ENCODE measurements at places on chromosomes 16 and 17.

GRCh38 chr17:31390748-31391495 is 553 bp upstream of the RAB11FIP4 start:
- no peak for DNase-seq

- DNase-seq: no peak
These were observed 116.3 kb upstream of the MAF start for GRCh38 chr16:79716645-79717332.

DNA sequence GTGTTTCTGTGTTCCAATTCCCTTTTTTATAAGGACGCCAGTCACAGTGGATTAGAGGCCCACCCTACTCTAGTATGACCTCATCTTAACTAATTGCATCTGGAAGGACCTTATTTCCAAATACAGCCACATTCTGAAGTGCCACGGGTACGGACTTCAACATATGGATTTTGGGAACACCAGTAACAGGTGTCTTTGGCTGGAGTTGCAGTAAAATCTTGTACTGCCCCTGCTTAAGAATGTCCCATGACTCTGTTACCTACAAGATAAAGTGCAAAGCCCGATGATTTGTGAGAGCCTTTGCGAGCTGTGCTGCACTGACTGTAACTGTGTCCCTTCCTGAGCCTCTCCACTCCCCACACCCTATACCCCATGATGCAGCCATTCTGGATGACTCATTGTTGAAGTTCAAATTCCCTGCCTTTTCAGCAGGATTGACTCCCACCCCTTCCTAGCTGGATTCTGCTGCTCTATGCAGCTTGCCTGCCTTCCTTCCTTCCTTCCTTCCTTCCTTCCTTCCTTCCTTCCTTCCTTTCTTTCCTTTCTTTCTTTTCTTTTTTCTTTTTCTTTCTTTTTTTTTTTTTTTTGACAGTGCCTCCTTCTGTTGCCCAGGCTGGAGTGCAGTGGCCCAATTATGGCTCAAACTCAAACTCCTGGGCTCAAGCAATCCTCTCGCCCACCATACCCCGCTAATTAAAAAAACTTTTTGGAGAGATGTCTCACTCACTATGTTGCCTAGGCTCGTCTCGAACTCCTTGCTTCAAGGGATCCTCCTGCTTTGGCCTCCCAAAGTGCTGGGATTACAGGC is 2.1 kb downstream of the HCRT start:
- DNase-seq: no peak

- no peak for DNase-seq
These were observed 8.5 kb downstream of the PRSS27 start for GRCh38 chr16:2711370-2712062.

DNA sequence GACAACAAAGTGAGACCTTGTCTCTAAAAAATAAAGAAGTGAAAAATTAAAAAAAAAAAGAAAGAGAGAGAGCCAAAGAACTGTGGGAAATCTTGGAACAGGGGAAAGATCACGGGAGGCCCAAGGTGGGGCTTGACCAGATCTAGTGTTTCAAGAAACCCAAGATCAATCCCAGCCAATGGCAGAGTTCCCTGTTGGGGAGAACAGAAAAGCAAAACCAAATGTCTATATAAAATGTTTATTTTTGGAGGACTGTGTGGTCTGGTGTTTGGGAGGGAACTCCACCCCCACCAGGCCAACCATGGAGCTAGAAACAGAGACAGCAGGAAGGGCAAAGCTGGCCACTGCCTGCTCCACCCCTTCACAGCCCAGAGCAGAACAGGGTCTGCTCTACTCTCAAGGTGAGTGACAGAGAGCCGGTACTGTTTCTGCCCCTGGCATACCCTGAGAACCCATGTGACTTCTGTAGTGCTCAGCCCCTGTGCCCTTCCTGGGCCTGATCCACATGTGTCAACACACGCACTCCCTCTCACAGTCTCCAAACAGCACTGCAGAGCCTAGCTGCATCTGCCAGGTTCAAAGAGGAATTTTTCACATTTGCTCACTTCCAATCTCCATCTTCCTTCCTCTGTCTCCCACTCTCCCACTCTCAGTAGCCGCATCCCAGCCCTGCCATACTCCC is 3.7 kb downstream of the TMEM101 start:
- no peak for DNase-seq

GRCh38 chr17:81961087-81961511 is at the start of gene NOTUM:
TSS of gene NOTUM (minus strand) at chr17:81961187. CDS start at chr17:81960909, 278 bp downstream.
- peak; percentile 64 for DNase-seq

- peak; percentile 7 for DNase-seq
These were observed 30.9 kb downstream of the PRPSAP2 start for GRCh38 chr17:18888766-18889290.

GRCh38 chr17:44610331-44610730 is 45.9 kb upstream of the MEIOC start:
- DNase-seq: peak; percentile 68

GRCh38 chr17:11559601-11560000 is 38.7 kb upstream of the DNAH9 start:
- no peak for DNase-seq

DNA sequence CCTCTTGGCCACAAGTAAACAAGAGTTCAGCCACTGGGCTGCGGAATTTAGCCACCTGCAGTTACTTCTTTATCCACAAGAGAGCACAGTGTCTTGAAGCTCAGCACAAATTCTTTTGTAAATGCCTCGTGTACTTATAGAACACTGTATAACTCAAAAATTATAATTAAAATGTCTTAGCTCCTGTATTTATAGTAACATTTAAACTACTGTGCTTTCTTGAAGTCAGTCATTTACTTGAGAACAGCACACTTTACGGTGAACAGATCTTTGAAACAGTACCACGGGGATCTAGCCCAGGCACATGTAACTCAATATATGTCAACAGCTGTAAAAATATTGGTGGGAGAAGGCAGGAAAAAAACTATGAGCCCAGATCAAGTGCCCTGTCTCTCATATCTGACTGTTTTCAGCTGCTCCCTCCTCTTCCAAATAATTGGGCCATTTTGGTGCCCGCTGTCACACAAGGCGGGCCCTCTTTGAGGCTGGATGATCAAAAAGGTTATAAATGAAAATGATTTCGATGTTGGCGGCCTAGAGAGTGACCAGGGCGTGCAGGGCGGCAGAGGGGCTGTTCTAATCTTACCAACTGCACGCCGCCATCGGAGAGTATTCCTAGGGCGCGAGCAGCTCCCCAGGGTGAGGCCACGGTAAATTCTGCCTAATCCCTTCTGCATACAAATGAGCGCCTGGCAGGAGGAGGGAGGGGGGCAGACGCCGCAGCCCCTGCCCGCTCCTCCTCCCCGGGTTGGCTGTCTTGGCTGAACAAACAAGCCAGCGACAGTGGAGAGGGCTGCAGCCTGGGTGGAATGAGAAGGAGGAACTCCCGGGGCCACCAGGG is 183.2 kb downstream of the C16orf78 start:
- peak; percentile 86 for DNase-seq

- no peak for DNase-seq
These were observed 5.6 kb downstream of the POLG2 start for GRCh38 chr17:64491034-64491860.

DNA sequence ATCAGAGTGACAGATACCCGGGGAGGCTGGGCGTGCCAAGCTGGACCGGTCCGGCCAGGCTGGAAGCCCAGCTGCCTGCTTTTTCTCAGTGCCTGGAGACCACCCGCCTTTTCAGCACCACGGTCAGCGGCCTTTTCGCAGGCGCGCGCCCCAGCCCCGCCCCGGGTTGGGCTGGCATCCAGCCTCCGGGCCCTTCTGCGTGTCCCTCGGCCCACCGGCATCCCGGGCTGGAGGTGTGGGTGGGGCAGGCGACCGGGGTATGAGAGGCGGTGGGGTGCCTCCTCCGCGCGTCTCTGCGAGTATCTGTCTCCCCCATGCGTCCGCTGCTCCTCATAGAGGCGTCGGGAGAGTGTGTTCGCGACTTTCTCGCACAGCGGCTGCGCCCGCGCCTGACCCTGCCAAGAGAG is 102.5 kb downstream of the MRM1 start:
- peak; percentile 87 for DNase-seq

DNA sequence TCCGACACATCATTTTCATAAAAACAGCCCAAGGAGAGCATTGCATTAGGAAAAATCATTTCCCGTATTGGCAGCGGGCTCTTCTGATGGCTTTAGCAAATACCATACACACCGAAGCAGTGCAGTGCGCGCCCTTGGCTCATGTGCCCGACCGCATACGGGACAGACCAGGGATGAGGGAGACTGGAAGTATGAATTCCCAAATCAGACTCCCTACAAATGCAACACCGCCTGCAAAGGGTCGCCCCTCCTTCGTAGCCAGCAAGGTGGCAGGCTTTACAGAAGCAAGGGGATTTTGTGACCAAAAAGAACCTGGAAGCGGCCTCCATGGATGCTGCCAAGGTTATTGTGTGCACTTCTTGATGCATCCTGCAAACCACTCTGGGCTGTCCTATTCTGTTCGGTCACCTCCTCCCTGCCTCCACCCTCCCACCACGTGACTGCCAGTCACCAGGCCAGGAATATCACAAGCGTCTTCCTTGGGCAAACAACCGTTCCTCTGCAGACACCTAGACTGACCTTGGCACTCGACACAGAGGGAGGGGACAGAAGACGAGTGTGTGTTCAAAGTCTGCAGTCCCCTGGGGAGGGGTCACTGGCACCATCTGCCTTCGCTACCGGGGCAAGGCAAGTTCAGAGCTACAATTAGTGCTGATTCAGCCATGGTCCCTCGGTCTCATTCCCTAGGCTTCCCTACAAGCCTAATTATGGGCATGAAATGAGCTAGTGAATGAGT is 460.4 kb downstream of the SLC39A11 start:
- DNase-seq: peak; percentile 46

DNA sequence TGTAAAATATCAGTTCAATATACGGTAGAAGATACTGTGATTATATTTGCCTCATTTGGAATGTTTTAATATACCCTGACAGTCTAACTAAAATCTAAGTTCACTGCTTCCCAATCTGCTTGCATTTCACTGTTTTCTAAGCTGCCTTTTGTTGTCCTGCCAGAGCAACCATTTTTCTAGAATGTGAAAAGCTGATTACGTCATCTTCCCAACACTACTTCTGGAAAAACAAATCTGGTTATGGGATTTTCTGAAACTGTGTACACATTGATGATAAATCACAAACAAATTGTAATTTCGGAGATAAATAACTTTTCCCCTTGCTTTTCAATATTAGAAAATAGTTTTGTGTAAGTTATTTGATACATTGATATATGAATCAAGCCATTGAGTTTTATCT is 1529.0 kb downstream of the CDH11 start:
- DNase-seq: no peak

DNA sequence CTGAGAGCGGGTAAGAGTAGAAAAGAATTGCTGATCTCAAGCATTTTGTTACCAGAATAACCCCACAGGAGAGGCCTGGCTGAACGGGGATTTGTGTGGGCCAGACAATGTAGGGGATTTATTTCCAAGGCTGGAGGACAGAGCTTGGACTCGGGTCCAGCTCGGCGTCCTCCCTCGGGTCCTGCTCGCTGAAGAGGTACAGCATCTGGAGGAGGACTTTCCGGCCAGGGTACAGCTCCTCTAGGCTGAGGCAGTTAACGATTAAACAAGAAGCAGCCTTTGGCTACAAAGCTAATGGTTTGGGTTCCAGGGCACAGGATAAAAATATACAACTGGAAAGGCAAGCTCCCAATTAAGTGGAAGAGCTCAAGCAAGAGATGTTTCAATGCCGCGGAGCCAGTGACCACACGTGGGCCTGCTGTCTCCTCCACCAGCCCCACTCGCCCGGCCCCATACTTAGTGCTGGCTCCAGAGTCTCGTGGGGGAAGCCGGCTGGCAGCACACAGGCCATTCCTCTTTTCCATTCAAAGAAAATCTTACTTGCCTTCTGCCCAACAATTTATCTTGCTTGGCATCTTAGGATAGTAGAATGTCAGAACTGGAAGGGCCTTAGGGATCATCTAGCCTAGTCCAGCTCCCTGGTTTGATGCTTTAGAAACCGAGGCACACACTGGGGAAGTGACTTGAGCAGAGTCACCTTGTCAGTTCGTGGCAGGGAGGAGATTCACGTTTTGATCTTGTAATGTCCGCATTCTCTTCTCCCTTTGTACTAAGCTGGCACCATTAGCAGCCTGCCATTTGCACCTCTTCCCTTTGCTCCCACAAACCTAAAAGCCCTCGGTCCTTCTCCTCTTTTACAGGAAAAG is 85.9 kb upstream of the TBX2 start:
- peak; percentile 67 for DNase-seq

GRCh38 chr17:78715000-78715771 is 66.9 kb downstream of the CYTH1 start:
- no peak for DNase-seq

DNA sequence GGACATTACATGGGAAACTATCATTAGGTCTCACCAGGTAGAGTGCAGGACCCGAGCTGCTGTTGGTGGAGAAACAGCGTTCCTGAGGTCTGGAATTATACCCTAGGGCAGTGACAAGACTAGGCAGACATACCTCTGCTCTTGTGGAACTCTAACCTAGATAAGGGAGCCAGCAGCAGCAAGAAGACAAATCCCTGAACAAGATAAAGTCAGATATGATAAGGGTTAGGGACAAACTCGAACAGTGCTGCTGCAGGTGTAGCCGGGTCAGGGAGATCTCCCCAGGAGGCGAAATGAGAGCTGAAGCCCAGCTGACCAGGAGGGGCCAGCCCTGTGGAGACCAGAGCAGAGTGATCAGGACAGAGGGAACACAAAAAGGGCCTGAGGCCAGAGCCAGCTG is 34.7 kb downstream of the ARSG start:
- no peak for DNase-seq

DNA sequence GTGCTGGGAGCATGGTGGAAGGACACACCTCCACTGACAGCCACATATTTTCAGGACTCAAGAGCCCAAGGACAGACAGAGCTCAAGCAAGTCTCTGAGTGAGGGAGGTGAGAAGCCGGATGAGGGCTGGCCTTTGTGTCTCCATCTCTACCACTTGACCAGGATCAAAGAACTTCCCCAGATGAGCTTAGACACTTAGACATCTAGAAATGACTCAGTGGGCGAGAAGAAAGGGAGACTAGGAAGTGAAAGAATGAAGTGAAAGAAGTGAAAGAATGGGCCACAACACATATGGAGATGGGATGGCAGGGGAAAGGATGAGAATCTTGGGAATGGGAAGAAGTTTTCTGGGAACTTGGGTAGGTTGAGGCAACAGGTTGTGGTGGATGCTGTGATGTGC is 274.9 kb upstream of the CCL2 start:
- no peak for DNase-seq

GRCh38 chr17:69346766-69347165 is 19.8 kb upstream of the ABCA5 start:
- DNase-seq: peak; percentile 35

GRCh38 chr17:58329035-58329809 is 627 bp upstream of the TSPOAP1 start:
- no peak for DNase-seq

DNA sequence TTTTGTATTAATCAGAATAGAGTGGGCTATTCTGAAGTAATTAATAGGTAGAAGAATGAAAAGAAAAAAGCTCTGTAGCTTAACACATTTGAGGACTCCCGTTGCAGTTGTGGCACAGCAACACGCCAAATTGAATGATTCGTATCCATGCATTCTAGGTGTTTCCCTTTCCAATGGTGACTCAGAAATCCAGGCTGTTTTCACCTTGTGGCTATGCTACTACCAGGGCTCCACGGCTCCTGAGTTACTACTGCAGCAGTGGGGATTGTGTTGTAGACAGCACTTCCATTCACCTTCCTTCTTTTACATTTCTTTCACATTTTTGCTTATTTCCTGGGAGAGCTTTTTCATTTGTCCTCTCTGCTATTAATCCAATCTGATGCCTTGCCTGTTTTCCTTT is 1616.4 kb downstream of the CDH8 start:
- DNase-seq: no peak

Measured in kidney (tissue), 22 donors.